ENCODE measurements at places on chromosomes 1 and 21. TPM values are rescaled to one million over a fixed set of nuclear protein-coding genes. Genes with fewer than 3 reads are reported as not detected.

The DSCAM gene
- total RNA-seq: 16.0 TPM

The CXADR gene
- total RNA-seq: 255 TPM

The PLD5 gene
- 2.7 TPM for total RNA-seq

The CBR3 gene
- 0.98 TPM for total RNA-seq

The AK4 gene
- total RNA-seq: 16.0 TPM

The ADAMTS4 gene
- 0.49 TPM for total RNA-seq

The IL10 gene
- total RNA-seq: not detected

The EXTL1 gene
- 0.98 TPM for total RNA-seq

The RBM11 gene
- 5.9 TPM for total RNA-seq

The IL20 gene
- not detected for total RNA-seq

The CFHR1 gene
- total RNA-seq: 0.25 TPM

The OPRD1 gene
- total RNA-seq: 0.25 TPM

The KIF2C gene
- 2.2 TPM for total RNA-seq

The ALDH4A1 gene
- 4.9 TPM for total RNA-seq

The SELENBP1 gene
- total RNA-seq: 5.7 TPM

The L1TD1 gene
- total RNA-seq: under 0.01 TPM

The NID1 gene
- 24.3 TPM for total RNA-seq

The FLG2 gene
- 0.25 TPM for total RNA-seq

The IRF6 gene
- total RNA-seq: 0.25 TPM

The BCAS2 gene
- 46.0 TPM for total RNA-seq

The MAP3K7CL gene
- total RNA-seq: 0.98 TPM

The PCSK9 gene
- 2.0 TPM for total RNA-seq

The TSSK3 gene
- total RNA-seq: not detected

The GATAD2B gene
- total RNA-seq: 26.6 TPM

The KRTAP21-2 gene
- not detected for total RNA-seq

The AMY1A gene
- total RNA-seq: not detected

The BATF3 gene
- 2.0 TPM for total RNA-seq

The TMEM240 gene
- 15.2 TPM for total RNA-seq

The OR2T4 gene
- total RNA-seq: not detected

The CELA2B gene
- not detected for total RNA-seq

The LYPD8 gene
- total RNA-seq: not detected

The IGSF21 gene
- 32.0 TPM for total RNA-seq

The RAB29 gene
- 6.4 TPM for total RNA-seq

The TRIM45 gene
- total RNA-seq: 3.9 TPM

The ERICH3 gene
- total RNA-seq: 15.0 TPM

The C1orf94 gene
- 0.25 TPM for total RNA-seq

The CCDC30 gene
- 12.0 TPM for total RNA-seq

The GBP4 gene
- 1.2 TPM for total RNA-seq

The AADACL4 gene
- total RNA-seq: not detected

The AMY1C gene
- total RNA-seq: not detected

The CHIT1 gene
- under 0.01 TPM for total RNA-seq

The MPL gene
- not detected for total RNA-seq

The C1orf232 gene
- total RNA-seq: not detected

The ETNK2 gene
- total RNA-seq: 17.0 TPM

The SLC44A5 gene
- total RNA-seq: 141 TPM

The MYBPH gene
- total RNA-seq: not detected

The ATP1A2 gene
- 93.2 TPM for total RNA-seq

The ERVH48-1 gene
- total RNA-seq: not detected

The PLA2G4A gene
- total RNA-seq: 1.2 TPM

The CNR2 gene
- under 0.01 TPM for total RNA-seq

The POFUT2 gene
- 7.4 TPM for total RNA-seq

The TENT5C gene
- 4.2 TPM for total RNA-seq

The ITLN2 gene
- total RNA-seq: not detected

The NPL gene
- total RNA-seq: 3.7 TPM
